ENCODE measurements at places on chromosomes 3 and 15. TPM values are rescaled to one million over a fixed set of nuclear protein-coding genes. Genes with fewer than 3 reads are reported as not detected.

Gene CCR9
- 0.03 TPM for polyA plus RNA-seq

Gene STRIT1
- polyA plus RNA-seq, result 0.18 TPM

Gene ADIPOQ
- polyA plus RNA-seq, result 19.6 TPM

Gene LHFPL4
- polyA plus RNA-seq, result not detected

Gene FURIN
- polyA plus RNA-seq, result 37.2 TPM

Gene MGA
- 5.5 TPM for polyA plus RNA-seq

Gene PPP1R14D
- polyA plus RNA-seq, result not detected

Gene CAMP
- 0.76 TPM for polyA plus RNA-seq

Gene HYKK
- 2.6 TPM for polyA plus RNA-seq

Gene ITIH1
- not detected for polyA plus RNA-seq
